ENCODE measurements at places on chromosomes 3 and 15. TPM values are rescaled to one million over a fixed set of nuclear protein-coding genes. Genes with fewer than 3 reads are reported as not detected.

- no peaks in the 10 kb centered on the region for H3K36me3 ChIP-seq
- no peaks in the 10 kb centered on the region for H3K4me1 ChIP-seq
- H3K27me3 ChIP-seq, result peaks cover 6% of the 10 kb centered on the region
- no peak overlapping the region for H3K4me3 ChIP-seq
- H3K27ac ChIP-seq, result no peak overlapping the region
These were observed 47.6 kb upstream of the TRPM1 start for GRCh38 chr15:31149088-31149505.

GRCh38 chr3:105948101-105948500, 79.3 kb upstream of the CBLB start:
- H3K27me3 ChIP-seq, result no peaks in the 10 kb centered on the region
- no peak for DNase-seq
- no peak overlapping the region for H3K27ac ChIP-seq
- H3K4me3 ChIP-seq, result no peak overlapping the region
- H3K36me3 ChIP-seq, result peaks cover 2% of the 10 kb centered on the region

DNA sequence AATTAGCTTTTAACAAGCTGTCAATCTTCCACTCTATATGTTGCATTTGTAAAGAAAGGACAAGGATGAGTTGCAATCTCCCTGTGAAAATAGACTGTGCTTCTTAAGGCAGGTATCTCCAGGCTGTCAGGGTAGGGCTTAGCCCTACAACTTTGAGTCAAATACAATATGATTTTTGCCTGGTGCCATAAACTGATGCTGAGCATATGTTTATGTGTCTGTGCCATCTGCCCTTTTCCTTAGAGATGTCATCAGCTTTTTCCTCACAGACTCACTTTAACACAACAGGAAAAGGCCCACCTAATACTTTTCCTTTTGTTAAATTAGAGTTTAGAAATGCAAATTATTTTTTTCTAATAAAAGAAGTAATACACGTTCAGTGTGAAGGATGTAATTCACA, 548.3 kb downstream of the NLGN1 start:
- no peaks in the 10 kb centered on the region for H3K36me3 ChIP-seq
- no peaks in the 10 kb centered on the region for H3K4me1 ChIP-seq
- DNase-seq, result no peak
- no peak overlapping the region for H3K27ac ChIP-seq

DNA sequence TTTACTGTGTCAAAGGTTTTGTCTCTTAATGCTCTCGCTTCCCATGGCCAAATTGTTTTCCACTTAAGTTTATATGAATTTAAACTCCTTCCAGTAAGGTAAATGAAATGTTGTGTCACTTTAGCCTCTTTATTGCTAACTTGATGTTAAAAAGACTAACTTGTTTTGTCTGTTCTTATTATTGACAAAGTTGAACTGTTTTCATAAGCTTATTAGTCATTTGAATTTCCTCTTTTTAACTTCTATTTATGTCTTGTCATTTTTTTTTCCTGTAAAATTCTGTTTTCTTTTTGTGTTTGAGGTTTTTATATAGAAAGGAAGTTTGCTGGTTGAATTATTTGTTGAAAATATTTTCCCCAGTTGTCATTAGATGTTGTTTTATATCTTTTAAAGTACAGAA, 25.8 kb downstream of the FAM98B start:
- H3K27me3 ChIP-seq, result no peaks in the 10 kb centered on the region
- no peak for DNase-seq
- peaks cover 18% of the 10 kb centered on the region for H3K4me1 ChIP-seq
- H3K4me3 ChIP-seq, result no peak overlapping the region
- H3K27ac ChIP-seq, result no peak overlapping the region
- H3K36me3 ChIP-seq, result peaks cover 39% of the 10 kb centered on the region

DNA sequence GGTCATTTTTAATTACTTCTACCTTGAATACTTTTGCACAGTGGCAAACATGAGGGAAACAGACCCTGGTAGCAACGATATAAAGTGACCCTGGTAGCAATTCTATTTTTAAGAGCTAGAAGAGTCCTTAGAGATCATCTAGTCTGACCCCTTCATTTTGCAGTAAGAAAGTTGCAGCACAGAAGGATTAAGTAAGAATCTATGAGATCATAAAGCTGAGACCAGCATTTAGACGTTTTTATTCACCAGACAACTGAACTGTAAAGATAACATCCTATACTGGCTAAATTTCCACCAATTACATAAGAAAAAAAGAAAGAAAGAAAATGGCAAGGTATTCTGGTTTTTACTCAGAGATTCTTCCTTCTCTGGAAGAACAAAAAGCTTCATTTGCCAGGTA, 49.9 kb downstream of the LRRFIP2 start:
- H3K4me1 ChIP-seq, result peaks cover 3% of the 10 kb centered on the region
- H3K4me3 ChIP-seq, result no peak overlapping the region
- peaks cover 16% of the 10 kb centered on the region for H3K36me3 ChIP-seq

DNA sequence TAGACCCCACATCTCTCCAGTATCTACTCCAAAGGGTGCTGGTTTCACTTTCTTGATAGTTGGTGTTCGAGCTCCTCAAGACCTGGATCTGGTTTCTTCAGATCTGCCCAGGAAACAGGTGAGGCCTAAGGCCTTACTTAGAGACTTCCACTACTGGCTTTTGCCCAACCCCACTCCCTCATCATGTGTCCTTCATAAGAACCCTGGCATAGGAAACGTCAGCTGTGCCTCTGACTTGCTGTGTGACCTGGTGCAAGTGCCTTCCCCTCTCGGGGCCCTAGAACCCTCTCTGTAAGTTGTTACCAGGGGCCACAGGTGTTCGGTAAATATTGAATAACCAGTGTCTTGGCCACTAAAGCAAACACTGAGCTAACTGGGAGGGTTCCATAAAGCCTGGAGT, 3.9 kb downstream of the OXTR start:
- no peak overlapping the region for H3K27ac ChIP-seq
- H3K36me3 ChIP-seq, result no peaks in the 10 kb centered on the region
- H3K27me3 ChIP-seq, result peaks cover 42% of the 10 kb centered on the region

DNA sequence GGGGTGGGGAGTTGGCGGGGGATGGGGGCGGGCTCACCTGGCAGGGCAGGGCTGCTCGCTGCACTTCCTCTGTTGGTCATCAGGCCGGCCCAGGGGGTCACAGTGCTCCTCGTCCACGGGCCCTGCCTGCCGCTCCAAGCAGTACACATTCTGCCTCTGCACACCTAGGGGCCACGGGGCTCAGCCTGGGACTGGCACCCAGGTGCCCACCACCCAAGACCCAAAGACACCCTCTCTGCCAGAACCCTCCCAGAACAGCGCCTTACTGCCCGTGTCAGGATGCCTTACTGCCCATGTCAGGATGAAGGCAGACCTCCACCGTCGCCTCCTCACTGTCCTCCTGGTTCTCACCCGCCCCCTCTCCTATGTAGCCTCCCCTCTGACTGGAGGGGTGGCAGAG, 43.2 kb downstream of the ADAMTS7 start:
- no peaks in the 10 kb centered on the region for H3K27me3 ChIP-seq
- no peak overlapping the region for H3K27ac ChIP-seq
- no peak for DNase-seq
- no peaks in the 10 kb centered on the region for H3K36me3 ChIP-seq
- H3K4me3 ChIP-seq, result no peak overlapping the region

DNA sequence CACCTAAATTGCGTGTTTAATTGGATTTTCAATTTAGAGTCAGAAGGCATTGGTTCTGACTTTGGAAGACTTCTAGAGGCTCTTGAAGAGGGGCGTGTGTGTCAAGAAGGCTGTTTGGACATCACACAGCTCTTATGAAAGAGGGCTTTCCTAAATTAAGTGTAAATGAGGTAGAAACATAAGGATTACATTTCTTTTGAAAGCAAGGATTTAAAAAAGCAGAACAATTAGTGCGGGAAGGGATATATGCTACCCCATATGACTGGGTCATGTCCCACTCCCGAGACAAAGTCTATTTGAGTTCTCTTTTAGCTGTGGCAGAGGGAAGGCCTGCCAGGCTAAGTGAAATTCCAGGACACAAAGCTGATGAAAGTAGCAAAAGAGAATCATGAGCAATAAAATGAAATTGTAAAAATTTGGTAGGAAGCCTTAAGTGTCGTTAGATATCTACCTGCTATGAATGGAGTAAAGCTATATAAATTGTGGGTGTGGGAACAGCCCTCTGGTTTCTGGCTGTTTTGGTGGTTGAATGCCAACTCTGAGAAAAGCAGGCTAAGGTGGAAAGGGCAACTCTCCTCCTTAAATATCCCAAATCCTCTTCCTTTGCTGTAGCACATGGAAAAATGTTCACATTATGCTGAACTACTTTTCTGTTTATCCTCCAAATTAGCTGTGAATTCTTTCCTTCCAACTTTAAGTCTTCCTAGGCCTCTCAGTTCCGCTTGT, 100.6 kb upstream of the TSC22D2 start:
- DNase-seq, result no peak
- H3K4me3 ChIP-seq, result no peak overlapping the region
- peaks cover 63% of the 10 kb centered on the region for H3K27me3 ChIP-seq
- no peaks in the 10 kb centered on the region for H3K36me3 ChIP-seq
- H3K4me1 ChIP-seq, result no peaks in the 10 kb centered on the region

DNA sequence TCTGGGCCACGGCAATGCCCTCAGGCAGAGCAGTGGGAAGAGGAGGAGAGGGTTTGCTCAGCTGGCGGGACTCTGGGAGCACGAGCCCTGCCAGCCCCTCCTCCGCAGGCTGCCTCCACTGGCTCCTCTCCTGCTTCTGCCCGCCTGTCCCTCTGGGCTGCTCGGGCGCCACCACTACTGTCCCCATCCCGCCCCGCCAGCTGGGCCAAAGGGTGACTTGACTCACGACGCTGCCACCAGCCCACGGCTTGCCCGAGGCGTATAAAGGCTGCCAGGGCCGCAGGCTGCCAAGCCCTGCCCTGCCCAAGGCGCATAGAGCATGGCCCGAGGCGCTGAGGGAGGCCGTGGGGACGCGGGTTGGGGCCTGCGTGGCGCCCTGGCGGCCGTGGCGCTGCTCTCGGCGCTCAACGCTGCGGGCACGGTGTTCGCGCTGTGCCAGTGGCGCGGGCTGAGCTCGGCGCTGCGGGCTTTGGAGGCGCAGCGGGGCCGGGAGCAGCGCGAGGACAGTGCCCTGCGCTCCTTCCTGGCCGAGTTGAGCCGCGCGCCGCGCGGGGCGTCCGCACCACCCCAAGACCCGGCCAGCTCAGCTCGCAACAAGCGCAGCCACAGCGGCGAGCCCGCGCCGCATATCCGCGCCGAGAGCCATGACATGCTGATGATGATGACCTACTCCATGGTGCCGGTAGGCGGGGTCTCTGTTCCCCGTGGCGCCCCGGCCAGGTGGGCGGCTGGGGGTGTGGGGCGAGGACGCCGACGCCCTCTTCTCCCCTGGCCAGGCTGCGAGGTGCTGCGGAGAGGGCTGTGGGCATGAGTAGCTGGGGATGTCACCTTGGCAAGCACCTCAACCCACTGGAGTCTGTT, at the start of gene GLDN:
TSS of gene GLDN (plus strand) at position 290 of the 861 bp plus-strand sequence. CDS start at position 320, 30 bp downstream.
- DNase-seq, result no peak
- H3K27me3 ChIP-seq, result peaks cover 53% of the 10 kb centered on the region
- H3K27ac ChIP-seq, result no peak within 1 kb of the TSS
- no peaks in the 10 kb centered on the region for H3K4me1 ChIP-seq
- H3K36me3 ChIP-seq, result no peaks in the 10 kb centered on the region
- H3K4me3 ChIP-seq, result no peak within 1 kb of the TSS

CCR3 gene
- 1.4 TPM for total RNA-seq

OR5K2 gene
- total RNA-seq, result not detected

CCR8 gene
- total RNA-seq, result 47.6 TPM

AQP9 gene
- total RNA-seq, result not detected

ADPRH gene
- 19.3 TPM for total RNA-seq

CAND2 gene
- total RNA-seq, result 0.09 TPM

TTLL13 gene
- 0.80 TPM for total RNA-seq

All from activated CD8-positive, alpha-beta memory T cell treated with anti-CD3 and anti-CD28 coated beads, Interleukin-2, amount 10 ng/mL, durations not matched to agents 7 days and 5 days (primary cell).